NCI-H774 (cell line): ENCODE measurements at places on chromosomes 6 and 20.

DNA sequence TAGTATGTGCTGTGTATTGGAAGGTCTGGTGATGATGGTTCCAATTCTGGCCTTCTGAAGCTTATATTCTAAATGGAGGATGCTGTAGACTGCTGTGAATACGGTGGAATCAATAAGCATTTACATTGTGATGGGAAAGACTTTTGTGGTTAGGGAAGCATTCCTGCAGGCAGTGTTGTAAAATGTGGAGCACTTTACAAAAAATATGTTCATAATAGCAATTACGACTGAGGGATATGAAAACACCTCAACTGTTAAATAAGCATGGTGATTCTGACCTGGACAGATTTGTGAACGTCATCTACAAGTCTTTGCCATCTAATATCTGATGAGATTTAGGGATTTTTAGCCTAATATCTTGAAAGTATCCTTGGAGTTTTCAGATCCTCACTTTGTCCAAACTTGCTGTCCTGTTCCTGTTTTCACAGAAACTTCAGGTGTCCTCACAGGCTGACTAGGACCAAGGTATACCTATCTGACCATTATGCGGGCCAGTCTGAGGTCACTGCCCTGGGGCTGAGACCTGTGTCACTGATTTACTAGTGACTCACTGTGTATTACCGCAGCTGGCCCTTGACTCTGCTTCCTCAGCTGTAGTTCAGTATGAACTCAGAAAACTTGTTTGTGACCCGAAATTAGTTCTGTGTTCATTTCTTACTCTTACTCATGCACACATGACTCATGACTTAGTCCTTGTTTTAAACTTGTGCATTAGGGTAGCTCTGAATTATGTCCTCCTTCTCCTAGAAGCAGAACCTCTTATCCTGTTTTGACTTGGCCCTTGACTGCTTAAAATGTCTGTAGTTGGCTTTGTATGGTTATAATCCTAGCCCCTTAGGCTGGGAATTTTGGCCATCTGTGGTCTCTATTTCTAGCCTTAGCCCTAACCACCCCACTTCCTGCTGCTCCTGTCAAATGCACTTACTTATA is 343.0 kb downstream of the CDKAL1 start:
- no peak for DNase-seq

GRCh38 chr6:19382676-19383075 is 454.5 kb upstream of the ID4 start:
- no peak for DNase-seq

DNA sequence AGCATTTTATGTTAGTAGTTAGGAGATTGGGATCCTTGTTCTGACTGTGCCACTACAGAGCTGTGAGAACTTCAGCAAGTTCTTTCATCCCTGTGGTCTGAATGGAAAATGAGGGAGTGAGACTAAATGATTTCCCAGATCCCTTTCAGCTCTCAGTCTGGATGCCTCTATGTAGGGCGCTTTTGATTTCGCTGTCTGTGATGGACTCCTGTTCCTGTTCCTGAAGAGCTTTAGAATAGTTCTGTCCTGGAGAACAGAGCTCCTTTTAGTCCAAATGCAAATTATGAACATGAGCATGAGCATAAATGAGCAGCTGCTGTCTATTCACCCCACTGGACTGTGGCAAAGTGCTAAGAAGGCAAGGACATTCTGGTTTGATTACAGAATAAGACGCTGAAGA is 61.4 kb upstream of the NT5E start:
- DNase-seq: no peak

GRCh38 chr6:140956571-140957369 is 1176.0 kb upstream of the GJE1 start:
- DNase-seq: peak; percentile 68

- DNase-seq: no peak
Observed at GRCh38 chr6:15823838-15824414, 161.1 kb upstream of the DTNBP1 start.

- DNase-seq: no peak
Observed at GRCh38 chr20:16263582-16263981, 309.7 kb downstream of the KIF16B start.

GRCh38 chr6:44430326-44430725 is 42.8 kb downstream of the CDC5L start:
- no peak for DNase-seq

DNA sequence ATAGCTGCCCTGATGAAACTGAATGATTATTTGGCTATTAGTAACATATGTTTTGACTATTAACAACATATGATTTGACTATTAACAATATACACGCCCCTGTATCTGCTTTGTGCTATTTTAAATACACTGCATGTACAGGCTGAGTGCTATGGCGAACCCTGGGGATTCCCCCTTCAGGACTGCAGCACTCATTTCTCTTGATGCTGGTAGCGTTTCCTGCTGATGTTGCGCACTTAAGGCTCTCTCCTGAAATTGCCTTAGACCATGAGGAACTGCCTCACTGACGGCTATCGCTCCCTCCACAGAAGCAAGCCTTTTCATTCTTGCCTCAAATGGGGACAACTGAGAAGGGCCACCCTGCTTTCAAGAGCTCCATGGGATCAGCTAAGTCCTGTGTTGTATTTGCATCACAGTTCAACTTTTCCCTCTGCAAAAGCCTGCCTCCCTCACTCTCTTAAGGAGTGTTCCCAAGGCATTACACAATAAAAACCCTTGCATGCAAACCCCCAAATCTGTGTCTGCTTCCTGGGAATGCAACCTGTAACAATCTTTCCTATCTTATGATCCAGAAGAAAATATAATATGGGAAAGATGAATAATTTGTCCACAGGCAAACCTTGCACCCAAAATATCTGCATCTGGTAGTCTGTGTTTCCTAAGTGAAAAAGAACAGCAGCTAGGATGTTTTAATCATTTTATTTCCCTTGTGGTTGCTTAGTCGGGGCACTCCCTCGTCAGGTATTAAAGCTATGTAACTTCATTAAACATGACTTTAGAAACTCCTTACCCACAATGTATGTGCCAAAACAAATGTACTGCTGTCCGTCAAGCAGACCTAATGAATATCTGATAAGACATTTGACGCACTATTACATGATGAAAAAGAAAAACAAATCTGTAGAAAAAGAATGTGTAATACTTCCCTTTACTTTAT is 456.4 kb downstream of the COL12A1 start:
- no peak for DNase-seq

DNA sequence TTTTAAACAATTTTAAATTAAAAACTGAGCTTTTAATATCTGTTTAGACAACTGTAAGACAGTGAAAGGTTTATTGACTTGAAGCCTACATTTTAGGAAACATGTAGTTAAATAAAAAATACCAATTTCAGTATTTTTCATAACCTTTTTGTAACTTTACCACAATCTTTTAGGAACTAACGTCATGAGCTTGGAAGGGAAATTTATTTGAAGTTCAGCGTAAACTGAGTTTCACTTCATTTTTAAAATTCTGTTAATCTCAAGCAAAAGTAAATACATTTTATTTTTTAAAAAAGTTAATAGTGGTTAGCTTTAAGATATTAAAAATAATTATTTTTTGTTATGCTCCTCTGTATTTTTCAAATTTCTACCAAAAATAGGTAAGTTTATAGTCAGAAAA is 5.5 kb downstream of the CST7 start:
- DNase-seq: no peak

- peak; percentile 20 for DNase-seq
Observed at GRCh38 chr6:152948150-152948768, 34.6 kb downstream of the FBXO5 start.

GRCh38 chr6:161407115-161407514 is 133.3 kb upstream of the AGPAT4 start:
- DNase-seq: no peak

DNA sequence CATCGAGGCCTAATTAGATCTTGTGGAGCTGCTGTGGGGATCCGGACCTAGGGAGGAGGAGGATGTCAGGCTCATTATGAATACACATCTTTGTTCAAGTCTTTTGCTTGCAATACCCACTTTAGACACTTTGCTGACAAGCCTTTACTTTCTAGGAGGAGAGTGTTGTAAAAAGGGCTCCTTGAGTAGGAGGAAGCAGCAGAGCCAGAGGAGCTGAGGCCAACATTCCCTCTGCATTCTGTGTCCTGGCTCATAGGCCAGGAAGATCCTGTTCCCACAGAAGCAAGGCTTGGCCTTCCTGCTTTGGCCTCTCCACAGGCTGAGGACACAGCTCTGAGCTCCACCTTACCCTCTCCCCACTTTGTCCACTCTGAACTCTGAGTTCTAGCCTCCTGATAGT is 67.1 kb downstream of the TPD52L1 start:
- DNase-seq: no peak
